EH (cell line): ENCODE measurements at places on chromosomes 16 and 17.

DNA sequence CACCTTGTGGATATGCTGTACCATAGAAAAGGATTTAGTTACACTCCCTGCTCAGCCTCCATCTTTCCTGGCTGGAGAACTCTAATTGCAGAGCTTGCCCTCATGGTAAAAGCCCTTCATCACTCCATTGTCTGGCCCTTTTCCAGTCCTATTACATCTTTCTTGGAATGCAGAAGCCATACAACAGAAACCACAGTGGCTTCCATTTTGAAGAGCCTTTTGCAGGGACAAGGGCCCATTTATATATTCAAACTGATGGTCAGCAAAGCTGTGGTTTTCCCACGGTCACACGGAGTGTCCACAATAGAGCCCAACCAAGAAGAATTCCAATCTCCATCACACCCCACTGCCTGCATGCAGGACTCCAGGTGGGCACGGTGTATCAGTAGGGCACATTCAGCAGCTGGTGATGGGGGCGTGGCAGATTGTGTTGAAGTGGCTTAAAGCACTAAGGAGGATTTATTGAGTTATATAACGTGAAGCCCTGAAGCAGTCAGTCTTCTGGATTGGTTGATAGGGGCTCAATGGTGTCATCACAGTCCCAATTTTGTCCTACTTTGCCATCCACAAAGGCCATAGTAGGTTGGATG lies 20.3 kb downstream of the COPRS start:
- DNase-seq, result peak; percentile 68

- DNase-seq, result no peak
These were observed 773.5 kb upstream of the EEF2KMT start for GRCh38 chr16:5870886-5871691.

- DNase-seq, result peak; percentile 59
These were observed 30.4 kb upstream of the FBXW10B start for GRCh38 chr17:15649861-15650421.

GRCh38 chr17:78557598-78558039 lies 19.6 kb downstream of the DNAH17 start:
- peak; percentile 73 for DNase-seq

GRCh38 chr17:68592682-68593641 lies 8.2 kb downstream of the FAM20A start:
- no peak for DNase-seq

DNA sequence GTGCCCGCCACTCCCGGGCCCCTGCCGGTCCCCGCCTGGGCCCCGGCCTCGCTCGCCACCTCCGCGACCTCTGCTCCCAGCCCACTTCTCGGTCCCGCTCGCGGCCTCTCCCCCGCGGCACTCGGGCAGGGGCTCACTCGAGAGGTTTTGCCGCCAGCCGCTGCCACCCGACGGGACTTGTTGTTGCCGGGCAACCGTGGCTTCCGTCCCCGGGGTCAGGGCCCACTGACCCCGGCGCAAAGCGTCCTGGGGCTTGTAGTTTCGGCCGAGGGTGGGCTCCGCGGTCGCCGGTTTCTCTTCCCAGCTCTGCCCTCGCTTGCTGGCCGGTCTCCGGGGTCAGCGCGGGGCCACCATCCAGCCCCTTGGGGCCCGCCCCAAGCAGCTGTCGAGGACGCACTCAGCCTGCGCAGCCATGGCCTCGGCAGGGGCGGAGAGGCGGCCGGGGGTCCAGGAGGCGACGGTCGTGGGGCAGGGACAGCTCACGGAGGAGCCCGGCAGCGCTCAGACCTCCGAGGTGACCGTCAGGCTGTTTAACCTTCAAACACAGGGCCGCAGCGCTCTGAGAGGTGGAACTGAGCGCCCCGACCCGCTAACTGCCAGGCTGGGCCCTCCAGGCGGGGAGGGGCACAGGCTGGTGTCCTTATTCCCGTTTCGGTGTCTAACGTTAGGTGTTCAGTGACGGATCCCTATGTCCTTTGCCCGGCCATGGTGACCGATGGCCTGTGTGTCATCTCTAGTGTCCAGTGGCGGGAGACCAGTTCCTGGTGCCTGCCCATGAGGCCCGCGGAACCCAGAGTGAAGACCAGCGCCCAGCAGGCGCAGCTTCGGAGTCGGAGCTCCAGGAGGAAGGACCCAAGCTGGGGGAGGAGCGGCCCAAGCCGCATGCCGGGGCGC lies at the start of the genes C16orf86 and ENKD1:
Gene C16orf86, plus strand, starts transcription at position 256 of the 894 bp plus-strand sequence. Its CDS starts 157 bp downstream, at position 413.
Gene ENKD1, minus strand, starts transcription at position 192 of the 894 bp plus-strand sequence. CDS start 308 bp downstream, outside the sequence.
- peak; percentile 84 for DNase-seq

- no peak for DNase-seq
These were observed 122.6 kb downstream of the SHISA6 start for GRCh38 chr17:11363565-11364117.

DNA sequence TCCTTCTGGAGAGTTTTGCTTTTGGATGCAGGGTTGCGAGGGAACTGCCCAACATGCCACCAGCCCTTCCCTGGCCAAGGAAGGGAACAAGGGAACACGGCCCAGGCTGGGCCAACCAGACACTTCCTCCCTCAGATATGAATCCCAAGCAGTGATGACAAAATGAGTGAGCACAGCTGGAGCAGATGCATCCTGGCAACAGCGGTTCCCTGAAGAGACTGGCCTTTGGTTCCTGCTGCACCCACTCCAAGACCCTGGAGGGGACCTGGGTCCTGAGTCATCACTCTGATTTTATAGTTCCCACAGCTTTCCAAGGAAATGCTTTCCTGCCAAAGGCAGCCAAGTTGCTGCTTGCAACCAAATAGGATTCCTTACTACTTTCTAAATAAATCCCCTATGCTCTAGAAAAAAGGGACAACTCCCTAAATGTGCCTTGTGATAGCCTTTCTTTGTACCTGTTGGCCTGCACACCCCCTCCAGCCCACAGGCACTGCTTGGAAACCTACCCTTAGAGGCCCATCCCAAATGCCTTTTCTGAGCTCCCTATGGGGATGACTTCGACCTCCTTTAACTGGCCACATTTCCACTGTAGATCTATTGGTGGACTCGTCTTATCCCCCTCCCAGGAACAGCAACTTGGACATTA lies 5.3 kb downstream of the ST3GAL2 start:
- DNase-seq, result peak; percentile 95

DNA sequence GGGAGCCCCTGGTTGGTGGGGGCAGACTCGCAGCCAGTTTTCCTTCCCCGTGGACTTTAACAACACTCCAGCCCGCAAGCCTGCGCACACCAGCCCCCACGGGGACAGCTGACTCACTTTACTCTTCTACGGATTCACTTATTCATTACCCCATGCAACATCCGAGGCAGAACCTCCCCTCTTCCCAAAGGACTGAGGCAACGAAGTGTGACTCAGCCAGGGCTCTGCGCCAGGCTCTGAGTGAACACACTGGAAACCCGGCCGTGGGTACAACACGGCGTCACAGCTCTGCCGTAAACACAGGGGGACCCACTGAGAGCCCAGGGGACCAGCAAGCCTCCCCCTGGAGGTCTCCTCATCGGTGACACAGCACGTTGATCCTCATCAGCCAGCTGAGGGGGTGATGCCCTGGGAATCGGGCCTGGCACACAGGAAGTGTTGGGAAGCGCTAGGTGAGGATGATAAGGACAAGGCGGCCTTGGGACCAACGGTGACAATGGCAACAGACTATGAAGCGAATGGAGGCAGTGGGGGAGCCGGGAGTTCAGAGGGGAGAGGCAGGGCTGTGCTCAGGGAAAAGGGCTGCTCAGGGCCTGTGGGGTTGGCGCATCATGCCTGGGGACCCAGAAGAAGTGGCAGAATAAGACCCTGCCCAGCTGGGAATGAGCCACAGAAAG lies 14.6 kb downstream of the COTL1 start:
- DNase-seq, result peak; percentile 98

DNA sequence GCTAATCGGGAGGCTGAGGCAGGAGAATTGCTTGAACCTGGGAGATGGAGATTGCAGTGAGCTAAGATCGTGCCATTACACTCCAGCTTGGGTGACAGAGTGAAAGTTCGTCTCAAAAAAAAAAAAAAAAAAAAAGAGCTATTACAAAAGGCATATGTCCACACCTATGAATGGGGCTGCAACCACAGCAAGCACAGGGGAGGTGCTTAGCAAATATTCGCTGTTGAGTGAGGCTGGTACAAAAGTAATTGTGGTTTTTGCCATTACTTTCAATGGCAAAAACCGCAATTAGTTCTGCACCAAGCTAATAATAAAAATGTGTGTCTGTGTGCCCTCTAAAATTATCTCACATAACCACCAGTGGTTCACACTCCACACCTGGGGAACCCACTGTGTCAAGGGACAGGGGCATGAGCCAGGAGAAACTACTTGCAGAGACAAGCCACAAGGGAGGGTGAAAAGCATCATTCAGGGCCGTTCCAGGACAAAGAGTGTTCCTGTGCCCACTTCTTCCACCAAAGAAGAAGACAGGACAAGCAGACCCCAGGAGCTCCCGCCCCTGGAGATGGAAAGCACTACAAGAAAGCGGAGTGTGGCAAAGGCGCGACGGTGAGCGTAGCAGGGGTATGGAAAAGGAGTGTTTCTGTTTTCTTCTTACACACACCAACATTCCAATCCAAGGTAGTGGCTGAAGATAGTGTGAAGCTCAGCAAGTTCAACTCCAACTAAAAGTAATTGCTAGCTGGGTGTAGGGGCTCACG lies 84.4 kb upstream of the CNEP1R1 start:
- DNase-seq, result no peak

GRCh38 chr17:45093444-45094110 lies 32.5 kb downstream of the NMT1 start:
- DNase-seq, result no peak

DNA sequence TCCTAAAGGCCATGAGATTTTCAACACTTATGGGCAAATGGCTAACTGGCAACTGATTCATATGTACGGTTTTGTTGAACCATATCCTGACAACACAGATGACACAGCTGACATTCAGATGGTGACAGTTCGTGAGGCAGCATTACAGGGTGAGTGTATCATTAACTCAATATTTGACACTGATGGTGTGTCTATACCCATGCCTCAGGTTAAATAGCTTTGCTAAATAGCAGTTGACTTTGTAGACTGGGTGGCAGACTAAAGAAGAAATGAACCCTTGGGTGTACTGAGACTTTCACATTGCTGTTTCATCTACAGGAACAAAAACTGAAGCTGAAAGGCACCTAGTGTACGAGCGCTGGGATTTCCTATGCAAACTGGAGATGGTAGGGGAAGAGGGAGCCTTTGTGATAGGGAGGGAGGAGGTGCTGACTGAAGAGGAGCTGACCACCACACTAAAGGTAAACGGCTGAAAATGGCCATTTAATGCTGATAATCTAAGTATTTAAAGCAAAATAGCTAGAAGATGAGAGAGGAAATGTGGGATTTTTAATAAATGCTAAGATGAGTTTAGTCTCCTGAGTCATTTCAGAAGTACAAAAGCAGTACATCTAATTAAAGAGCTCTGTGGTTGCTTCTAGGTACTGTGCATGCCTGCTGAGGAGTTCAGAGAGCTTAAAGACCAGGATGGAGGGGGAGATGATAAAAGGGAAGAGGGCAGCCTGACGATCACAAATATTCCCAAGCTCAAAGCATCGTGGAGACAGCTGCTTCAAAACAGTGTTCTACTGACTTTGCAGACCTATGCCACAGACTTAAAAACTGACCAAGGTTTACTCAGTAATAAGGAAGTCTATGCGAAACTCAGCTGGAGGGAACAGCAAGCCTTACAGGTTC lies 3.0 kb downstream of the SETD6 start:
- DNase-seq, result no peak

DNA sequence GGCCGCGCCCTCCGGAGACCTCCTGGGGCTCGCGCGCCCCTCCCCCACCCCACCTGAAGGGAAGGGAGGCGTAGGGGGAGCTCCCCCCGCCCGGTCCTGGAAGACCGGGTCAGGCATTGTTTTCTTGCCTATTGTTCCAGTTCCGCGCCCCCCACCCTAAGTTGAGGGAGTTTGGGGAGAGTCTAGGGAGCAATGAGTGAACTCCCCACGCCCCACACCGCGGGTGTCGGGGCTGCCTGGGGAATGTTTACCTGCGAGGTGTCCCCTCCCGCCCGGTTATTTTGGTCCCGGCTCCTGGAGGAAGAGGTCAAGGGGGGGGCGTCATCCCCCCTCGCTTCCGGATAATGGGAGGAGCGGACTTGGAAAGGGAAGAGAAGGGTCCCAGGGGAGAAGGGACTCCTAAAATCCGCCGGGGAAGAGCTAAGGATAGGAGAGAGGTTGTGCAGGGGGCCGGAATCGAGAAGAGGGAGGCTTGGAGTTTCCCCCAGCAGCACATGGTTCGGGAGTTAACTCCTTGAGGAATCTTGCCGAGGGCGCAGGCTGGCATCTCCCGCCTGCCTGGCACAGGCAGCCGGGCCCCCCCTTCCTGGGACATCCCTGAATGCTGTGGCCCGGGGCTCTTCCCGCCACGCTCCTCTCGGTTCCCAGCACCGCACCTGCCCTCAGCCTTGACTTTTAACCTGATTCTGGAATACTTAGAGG lies 881 bp downstream of the MLLT6 start:
- DNase-seq, result peak; percentile 35

DNA sequence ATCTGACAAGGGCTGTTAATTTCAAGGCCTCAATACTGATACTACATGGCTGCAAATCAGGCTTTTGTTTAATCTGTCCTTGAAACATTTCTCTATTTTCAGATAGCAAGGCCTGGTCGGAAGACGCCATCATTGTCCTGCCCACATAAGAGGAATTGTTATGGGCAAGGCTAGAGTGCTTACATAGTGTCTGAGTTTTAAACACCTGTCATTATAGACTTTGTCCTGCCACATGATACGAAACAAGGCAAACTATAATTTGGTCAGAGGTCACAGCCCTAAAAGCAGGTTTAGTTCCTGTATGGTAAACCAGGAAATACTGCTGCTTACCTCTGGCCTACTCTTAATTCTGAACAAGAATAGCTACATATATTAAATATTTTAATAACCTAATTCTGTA lies 104.4 kb downstream of the SSH2 start:
- DNase-seq, result no peak

GRCh38 chr17:78828470-78829185 lies 12.0 kb downstream of the USP36 start:
- DNase-seq, result peak; percentile 72

DNA sequence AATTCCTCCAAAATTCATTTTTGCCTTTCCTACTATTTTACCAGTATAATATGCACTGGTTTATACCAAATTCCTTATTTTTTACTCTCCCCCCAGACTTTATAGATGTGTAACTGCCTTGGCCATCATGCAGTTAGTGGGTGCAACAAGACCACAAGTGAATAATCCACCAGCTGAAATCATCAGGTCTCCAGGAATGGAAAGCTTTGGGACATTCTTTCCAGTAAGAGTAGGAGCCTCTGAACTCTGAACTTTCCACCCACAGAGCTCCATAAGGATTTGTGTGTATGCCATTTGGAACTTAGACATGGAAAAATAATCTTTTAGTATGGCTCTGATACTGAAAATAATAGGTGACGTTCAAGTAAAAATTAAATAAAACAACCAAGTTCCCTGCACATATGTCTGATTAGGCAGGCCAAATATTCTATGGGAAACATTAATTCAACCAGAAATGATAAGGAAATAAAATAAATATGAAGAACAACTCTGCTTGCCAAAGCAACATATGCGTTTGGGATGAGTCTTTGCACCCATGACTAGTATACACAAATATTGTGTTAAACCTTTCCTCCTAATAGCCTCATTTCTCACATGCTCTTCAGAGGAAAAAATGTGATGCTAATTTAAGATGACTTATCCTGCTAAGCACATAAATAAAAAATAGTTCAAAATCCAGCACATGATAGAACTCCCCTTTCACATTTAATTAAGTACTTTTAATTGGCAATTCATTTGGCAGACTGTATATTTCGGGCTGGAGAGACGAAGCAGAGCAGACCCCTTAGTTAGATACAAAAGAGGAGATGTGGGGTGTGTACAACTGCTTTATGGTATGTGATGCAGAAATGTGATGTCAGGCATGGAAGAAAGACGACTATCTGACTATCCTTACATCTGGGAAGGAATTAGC lies 11.6 kb upstream of the LYRM9 start:
- no peak for DNase-seq

GRCh38 chr16:67489401-67490083 lies 6.2 kb upstream of the AGRP start:
- no peak for DNase-seq

GRCh38 chr16:9159839-9160550 lies 68.6 kb downstream of the HAPSTR1 start:
- DNase-seq, result peak; percentile 60
